Testis (tissue), 5 donors: ENCODE measurements at places on chromosomes 1 and 21. TPM values are rescaled to one million over a fixed set of nuclear protein-coding genes. Genes with fewer than 3 reads are reported as not detected.

Gene LAD1
- 0.71 TPM for total RNA-seq

Gene CCDC27
- total RNA-seq, result 10.6 TPM

Gene PAPPA2
- 2.2 TPM for total RNA-seq

Gene BRDT
- 70.8 TPM for total RNA-seq

Gene JAK1
- 142 TPM for total RNA-seq

Gene TIPRL
- total RNA-seq, result 23.5 TPM

Gene KIF14
- 3.5 TPM for total RNA-seq

Gene GBP6
- total RNA-seq, result 0.25 TPM

Gene CAMK1G
- 1.4 TPM for total RNA-seq

- DNase-seq, result no peak
Observed at GRCh38 chr1:8472668-8473067, 154.8 kb downstream of the SLC45A1 start.

- DNase-seq, result no peak
Observed at GRCh38 chr1:94011709-94012595, 102.7 kb upstream of the GCLM start.

DNA sequence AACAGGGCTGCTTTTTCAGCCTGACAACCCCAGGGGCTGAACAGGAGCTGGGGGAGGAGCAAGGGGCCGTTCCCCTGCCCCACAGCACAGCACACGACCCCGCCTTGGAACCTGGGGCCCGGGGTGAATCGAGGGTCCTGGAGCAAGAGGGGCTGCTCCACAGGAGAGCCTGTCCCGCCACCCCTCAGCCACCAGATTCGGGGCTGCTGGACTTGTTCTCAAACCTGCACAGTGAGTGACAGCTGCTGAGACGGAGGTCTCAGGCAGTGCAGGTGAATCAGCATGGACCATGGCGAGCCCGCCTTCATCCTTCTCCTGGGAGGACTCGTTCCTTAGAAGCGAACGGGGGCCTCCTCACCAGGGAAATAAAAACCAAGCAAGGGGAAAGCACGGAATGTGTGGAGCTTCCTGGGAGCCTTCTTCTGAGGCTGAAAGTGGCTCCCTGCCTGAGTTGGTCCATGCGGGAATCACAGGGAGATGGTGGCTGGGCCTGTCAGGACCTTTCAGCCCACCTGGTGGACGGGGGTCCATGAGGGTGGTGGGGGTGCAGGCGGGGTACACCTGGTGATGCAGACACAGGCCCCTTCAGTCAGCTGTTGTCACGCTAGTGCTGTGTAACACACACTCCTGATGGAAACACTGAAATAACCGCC lies 125.4 kb downstream of the SIK1 start:
- DNase-seq, result no peak

DNA sequence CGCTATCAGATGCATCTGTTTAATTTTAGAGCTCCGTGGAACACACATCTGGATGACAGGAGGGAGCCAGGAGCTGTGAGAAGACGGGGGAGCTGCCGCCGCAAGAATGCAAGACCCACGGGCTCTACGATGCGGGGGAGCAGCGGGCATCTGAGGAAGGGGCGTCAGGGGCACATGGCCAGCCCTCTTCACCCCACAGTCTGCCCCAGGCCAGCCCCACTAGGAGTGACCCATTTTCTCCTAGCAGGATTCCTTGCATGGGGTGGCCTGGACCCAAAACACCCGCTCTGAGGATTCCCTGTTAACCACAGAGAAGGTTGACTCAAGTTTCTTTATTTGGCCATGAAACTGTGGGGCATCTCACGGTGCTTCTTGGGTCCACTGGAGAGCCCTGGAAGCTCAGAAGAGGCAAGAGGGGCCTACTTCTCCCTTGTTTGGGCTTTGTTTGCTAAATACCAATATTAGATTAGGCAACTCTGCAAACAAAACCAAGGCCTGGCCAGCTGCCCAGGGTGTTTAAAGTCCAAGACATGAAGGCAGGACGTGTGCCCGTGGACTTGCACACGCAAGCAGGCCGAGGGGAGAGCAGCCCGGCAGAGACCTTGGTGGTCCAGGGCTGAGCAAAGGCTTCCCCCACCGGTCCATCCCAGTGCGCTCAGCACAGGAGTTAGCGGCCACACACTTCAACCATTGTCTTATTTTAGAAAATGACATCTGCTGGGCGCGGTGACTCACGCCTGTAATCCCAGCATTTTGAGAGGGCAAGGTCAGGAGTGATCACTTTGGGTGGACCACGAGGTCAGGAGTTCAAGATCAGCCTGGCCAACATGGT lies 89.8 kb downstream of the DHRS3 start:
- DNase-seq, result peak; percentile 66

GRCh38 chr1:218829097-218829496 lies 344.6 kb upstream of the LYPLAL1 start:
- DNase-seq, result no peak

GRCh38 chr1:174407665-174408064 lies 40.1 kb upstream of the GPR52 start:
- DNase-seq, result no peak

- no peak for DNase-seq
Observed at GRCh38 chr1:67773462-67773861, 59.8 kb downstream of the GNG12 start.

GRCh38 chr1:203361945-203362719 lies 11.2 kb upstream of the FMOD start:
- DNase-seq, result no peak

- DNase-seq, result peak; percentile 75
Observed at GRCh38 chr1:53278298-53278725, 40.0 kb upstream of the MAGOH start.

DNA sequence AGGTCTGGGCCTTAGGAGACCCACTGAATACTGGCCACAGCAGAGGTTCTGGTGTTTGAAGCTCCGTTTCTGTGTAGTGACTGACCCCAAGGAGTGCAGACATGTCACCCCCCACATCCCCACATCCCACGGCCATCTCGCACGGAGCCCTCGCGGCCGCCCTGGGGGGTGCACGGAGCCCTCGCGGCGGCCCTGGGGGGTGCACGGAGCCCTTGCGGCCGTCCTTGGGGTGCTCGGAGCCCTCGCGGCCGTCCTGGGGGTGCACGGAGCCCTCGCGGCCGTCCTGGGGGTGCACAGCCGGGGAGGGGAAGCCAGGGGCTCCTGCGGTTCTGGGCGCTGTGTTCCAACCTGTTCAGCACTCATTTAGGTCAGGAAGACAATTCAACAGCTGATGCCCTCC lies 68.4 kb downstream of the SCCPDH start:
- DNase-seq, result no peak

GRCh38 chr1:209513226-209513625 lies 70.3 kb upstream of the CAMK1G start:
- no peak for DNase-seq

- DNase-seq, result peak; percentile 60
Observed at GRCh38 chr1:204398197-204399125, 13.2 kb downstream of the PPP1R15B start.

GRCh38 chr1:42784946-42785693 lies at the start of gene TMEM269:
Gene TMEM269, plus strand, starts transcription at chr1:42784991. Its CDS starts 4,903 bp downstream, at chr1:42789894.
- DNase-seq, result no peak

DNA sequence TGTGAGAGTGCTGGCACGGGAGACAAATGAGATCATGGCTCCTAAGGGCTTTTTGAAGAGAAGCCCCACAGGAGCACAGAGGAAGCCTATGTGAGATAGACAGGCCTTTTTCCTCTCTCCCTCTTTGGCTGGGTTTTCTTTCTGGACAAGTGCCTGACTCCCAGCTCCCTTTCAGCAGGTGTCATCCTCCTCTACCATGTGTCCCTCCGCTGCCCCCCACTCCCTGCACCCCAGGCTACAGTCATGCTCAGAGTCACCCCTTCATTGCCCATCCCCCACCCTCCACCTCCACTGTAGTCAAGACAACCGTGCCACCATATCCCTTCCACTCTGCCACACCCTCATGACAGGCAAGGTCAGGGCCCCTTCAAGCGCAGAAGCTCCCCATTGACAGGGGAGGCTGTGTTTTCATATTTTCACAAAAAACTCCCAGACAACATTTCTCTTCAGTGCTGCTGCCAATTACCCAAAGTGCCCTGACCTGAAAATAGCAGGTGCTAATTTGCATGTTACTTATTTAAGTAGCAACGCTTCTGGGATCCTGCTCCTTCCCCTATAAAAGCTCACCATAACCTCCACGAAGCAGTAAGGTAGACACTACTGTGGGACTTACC lies 92.1 kb upstream of the IPO9 start:
- DNase-seq, result no peak

- no peak for DNase-seq
Observed at GRCh38 chr1:41404308-41404761, 43.1 kb downstream of the FOXO6 start.
